ENCODE measurements at places on chromosomes 13 and 19.
A peak's percentile ranks its signal among the peaks of the same experiment; 100 is the strongest.

GRCh38 chr13:41284512-41285288 lies 21.3 kb upstream of the MTRF1 start:
- peak; percentile 97 for DNase-seq

DNA sequence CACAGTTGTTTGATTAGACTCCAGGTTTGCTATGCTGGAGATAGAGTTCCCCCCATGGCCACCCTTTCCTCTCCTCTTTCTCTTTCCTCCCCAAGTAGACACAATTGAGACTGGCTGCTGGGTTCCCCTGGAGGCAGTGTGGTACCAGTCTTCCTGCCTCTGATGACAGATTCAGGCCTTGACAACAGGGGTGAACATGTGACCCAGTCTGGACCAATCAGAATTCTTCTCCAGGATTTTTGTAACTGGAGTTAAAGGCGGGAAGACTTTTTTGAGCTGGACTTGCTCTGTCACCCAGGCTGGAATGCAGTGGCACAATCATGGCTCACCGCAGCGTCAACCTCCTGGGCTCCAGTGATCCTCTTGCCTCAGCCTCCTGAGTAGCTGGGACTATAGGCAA lies 48.7 kb downstream of the CCNE1 start:
- no peak for DNase-seq

GRCh38 chr19:30178721-30179402 lies 193.3 kb upstream of the ZNF536 start:
- no peak for DNase-seq

GRCh38 chr13:105349082-105349723 lies 1186.3 kb downstream of the EFNB2 start:
- DNase-seq: no peak

- no peak for DNase-seq
Observed at GRCh38 chr13:113500530-113501265, 10.2 kb upstream of the DCUN1D2 start.

- DNase-seq: no peak
Observed at GRCh38 chr19:50449236-50449899, 16.7 kb downstream of the MYBPC2 start.

GRCh38 chr13:80572923-80573316 lies 232.0 kb upstream of the SPRY2 start:
- DNase-seq: no peak
